ENCODE measurements at places on chromosomes 2 and 18.

DNA sequence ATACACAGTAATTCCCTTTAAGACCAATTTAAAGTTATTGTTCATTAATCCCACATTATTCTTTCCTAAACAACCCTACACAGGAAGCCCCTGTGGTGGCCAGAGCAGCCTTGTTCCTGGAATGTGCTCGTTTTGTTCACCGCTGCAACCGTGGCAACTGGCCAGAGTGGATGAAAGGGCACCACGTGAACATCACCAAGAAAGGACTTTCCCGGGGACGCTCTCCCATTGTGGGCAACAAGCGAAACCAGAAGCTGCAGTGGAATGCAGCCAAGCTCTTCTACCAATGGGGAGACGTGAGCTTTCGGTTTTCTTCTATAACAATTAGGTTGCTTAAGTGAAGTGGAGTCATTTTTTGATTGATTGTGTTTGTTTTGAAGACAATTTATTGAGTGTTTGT, 101.0 kb downstream of the UNC80 start:
- no peak for DNase-seq

DNA sequence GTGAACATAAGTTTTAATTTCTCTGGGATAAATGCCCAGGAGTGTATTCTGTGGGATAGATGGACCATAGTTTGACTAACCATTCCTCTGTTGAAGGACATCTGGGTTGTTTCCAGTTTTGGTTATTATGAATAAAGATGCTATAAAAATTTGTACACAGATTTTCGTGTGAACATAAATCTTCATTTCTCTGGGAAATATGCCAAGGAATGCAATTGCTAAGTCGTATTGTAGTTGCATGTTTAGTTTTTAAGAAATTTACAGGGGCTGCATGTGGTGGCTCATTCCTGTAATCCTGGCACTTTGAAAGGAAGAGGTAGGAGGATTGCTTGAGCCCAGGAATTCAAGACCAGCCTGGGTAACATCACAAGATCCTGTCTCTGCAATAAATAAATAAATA, 6.9 kb upstream of the SLC11A1 start:
- DNase-seq = no peak

GRCh38 chr2:191274413-191274815, 29.2 kb downstream of the MYO1B start:
- no peak for DNase-seq

- DNase-seq = no peak
Observed at GRCh38 chr18:70260683-70261082, 28.2 kb upstream of the SOCS6 start.

DNA sequence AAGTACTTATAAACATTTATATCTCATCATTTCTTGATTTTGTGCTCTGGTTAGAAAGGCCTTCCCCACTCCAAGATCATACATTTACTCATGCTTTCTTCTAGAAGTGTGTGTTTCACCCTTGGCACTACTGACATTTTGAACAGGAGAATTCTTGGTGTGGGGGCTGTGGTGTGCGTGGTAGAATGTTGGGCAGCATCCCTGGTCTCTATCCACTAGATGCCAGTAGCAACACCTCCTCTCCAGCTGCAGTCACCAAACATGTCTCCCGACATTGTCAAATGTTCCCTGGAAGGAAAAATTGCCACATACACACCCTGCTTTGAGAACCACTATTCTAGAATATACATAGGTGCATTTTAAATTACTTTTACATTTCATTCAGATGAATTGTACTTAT, 8.7 kb upstream of the TGIF1 start:
- no peak for DNase-seq

GRCh38 chr2:169091256-169091655, 21.9 kb downstream of the DHRS9 start:
- no peak for DNase-seq

GRCh38 chr2:95044601-95045000, 19.1 kb downstream of the MAL start:
- DNase-seq = no peak

Measured in activated CD4-positive, alpha-beta T cell treated with anti-CD3 and anti-CD28 coated beads, Interleukin-2, amount 50 U/mL, for 48 hours (primary cell).